ENCODE measurements at places on chromosomes 3 and 15.

- DNase-seq = no peak
Measured at GRCh38 chr15:57872281-57873030, 165.9 kb downstream of the POLR2M start.

DNA sequence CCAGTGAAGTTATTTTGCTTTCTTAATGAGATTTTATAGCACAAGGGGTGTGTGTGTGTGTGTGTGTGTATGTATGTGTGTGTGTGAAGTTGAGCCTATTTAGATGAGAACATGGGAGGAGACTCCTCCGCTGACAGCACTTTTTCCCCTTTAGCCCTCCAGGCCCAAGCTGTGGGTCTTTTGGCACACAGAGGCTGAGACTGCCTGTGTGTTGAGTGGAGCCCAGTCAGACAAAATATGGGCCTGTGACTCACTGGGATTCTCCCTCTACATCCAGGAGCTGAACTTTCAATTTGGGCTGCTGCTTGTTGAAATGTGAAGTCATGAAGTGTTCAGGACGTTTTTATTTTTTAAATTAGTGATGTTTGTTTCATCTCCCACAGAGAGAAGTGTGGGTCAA is 108.0 kb downstream of the MFSD1 start:
- no peak for DNase-seq

- DNase-seq = no peak
Measured at GRCh38 chr3:7315037-7315436, 454.1 kb downstream of the GRM7 start.

DNA sequence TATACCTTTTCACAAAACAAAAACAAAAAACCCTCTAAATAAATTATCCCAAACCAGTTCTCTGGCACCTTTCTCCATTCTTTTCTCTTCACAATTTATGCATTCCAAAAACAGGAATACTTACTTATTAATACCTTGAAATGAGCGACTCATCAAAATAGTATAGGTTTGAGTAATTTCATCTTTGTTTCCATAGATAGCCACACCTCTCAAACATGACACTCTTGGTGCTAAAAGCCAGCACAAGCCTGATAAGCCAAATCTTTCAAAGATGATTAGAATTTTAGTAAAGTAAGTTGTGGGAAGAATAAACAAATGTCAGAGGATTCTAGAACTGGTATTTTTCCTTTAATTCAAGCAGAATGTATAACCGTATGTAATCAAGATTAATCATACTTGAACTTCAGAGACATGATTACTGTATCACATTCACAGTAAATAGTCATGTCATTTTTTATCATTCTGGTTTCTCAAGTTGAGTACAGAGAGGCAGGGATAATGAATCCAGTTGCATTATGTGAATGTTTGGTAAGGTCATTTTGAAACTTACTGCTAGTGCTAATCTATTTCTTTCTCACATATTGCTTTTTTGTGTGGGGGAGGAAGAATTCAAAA is 12.1 kb upstream of the WDR5B start:
- DNase-seq = no peak

GRCh38 chr3:129040039-129040336 is 20.6 kb upstream of the GP9 start:
- DNase-seq = no peak

GRCh38 chr15:86796521-86796920 is 716.9 kb downstream of the AGBL1 start:
- no peak for DNase-seq

DNA sequence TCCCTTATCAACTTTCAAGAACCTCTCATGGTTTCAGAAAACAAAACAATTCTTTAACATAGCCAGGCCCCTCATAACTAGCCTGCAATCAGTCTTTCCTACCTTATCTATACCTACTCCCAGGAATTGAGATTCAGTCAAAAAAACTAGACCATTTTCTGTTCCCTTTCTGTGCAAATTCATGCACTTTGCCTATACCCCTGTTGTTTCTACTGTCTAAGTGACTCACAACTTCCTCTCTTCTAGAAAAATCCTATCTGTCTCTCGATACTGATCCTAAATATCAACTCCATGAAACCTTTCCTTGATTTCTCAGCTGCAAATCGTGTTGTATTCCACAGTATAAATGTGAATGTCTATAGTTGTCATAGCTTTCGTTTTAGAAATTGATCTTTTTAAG is 10.9 kb upstream of the IL1RAP start:
- DNase-seq = no peak

GRCh38 chr3:113251817-113252216 is 40.5 kb downstream of the BOC start:
- no peak for DNase-seq

Data from activated CD4-positive, alpha-beta T cell treated with anti-CD3 and anti-CD28 coated beads, Interleukin-2, amount 50 U/mL, for 1 hour (primary cell).